ENCODE measurements at places on chromosomes 1 and 21.

DNA sequence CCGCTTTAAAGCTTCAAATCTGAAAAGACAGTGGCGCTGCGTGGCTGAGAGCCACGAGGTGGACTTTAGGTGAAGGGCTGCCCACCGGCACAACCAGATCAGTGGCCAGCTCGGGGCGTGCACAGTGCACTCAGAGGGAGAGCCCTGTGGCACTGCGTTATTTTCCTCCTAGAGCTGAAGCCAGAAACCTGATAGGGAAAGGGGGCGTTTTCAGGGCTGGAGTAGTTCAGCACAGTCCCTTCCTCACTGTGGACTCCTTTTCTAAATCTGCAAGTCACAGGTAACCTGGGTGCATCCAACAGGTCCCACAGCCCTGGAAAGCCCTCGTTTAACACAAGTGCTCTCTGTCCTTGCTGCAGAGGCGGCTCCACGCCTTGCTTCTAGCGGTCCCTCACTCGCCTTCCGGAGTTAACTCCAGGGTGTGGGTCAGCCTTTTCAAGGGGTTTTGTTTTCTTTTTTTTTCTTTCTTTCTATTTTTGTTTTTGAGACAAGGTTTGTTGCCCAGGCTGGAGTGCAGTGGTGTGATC, 81.2 kb downstream of the GALNT2 start:
- no peak for DNase-seq

- no peak for DNase-seq
These were observed 90.6 kb downstream of the TLR5 start for GRCh38 chr1:223052462-223052861.

DNA sequence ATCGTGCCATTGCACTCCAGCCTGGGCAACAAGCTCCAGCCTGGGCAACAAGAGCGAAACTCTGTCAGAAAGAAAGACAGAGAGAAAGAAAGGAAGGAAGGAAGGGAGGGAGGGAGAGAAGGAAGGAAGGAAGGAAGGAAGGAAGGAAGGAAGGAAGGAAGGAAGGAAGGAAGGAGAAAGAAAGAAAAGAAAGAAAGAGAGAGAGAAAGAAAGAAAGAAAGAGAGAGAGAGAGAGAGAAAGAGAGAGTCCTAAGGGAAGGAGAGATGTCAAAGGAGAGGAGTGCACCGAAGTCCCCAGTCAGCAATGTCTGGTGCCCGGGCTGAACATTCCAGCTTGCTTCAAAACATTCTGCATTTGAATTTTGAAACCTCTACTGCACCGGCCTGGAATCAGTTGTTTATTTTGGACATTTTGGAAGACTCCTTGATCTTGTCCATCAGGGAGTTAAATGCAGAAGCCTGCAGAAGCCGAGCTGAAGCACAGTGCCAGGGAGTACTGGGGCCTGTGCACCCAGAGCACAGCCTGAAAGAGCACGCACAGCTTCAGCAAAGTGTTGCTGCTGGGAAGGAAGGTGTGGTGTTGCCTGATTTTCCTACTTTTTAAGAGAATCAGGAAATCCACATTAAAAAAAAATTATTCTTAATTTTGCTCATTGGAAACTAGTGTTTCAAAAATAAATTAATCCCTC, 3.7 kb upstream of the IGSF3 start:
- no peak for DNase-seq

DNA sequence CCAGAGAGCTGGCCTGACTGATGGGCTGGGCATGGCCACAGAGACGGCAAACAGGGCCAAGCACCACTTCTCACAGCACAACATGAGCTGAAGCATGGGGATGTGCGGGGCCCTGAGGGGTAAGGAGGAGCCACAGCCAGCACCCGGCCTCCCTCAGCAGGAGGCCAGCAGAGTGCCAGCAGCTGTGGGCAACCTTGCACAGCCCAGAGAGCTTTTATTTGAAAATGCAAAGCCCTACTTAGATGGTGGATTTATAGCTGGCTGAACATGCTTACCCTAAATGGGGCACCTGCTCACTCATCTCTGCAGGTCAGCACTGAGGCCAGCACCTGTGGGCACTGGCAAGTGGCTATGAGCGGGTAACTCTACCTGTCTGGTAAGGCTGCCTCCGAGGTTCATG, 44.1 kb downstream of the SLC66A1 start:
- no peak for DNase-seq

- DNase-seq, result no peak
These were observed 399 bp upstream of the PTPRC start for GRCh38 chr1:198638441-198638840.

GRCh38 chr1:88773540-88774150, 89.6 kb downstream of the PKN2 start:
- DNase-seq, result no peak

GRCh38 chr21:35206141-35207125, 157.3 kb upstream of the RUNX1 start:
- DNase-seq, result no peak

DNA sequence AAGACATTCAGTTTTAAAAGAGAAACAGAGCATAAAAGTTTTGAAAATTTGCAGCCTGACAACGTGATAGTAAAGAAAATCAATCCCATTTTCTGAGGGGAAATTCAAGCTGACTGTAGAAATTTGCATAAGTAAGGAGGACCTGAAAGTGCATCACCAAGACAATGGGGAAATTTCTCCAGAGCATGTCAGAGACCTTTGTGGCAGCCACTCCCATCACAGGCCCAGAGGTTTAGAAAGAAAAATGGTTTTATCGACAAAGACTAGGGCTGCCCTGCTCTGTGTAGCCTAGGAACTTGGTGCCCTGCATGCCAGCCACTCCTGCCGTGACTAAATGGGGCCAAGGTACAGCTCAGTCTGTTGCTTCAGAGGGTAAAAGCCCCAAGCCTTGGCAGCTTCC, 1640.2 kb upstream of the PRMT6 start:
- DNase-seq, result no peak

DNA sequence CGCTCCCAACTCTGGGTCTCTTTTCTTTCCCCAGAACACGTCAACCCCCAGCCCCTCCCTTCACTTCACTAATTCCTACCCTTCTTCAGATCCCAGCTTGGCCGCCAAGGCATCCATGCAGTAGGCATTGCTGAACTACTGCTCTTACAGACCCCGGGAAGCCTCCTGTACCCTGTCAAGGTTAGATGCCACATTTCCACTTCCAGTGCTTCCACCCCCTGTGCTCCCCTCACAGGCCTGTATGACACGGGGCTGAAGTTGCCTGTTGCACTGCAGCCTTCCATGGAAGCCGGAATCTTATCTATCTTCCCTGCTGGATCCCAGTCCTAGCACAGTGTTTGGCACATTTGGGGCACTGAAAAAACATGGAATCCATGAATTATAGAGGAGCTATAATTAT, 99.0 kb upstream of the SOD1 start:
- no peak for DNase-seq

GRCh38 chr1:175054736-175055135, 12.9 kb upstream of the TNN start:
- no peak for DNase-seq

DNA sequence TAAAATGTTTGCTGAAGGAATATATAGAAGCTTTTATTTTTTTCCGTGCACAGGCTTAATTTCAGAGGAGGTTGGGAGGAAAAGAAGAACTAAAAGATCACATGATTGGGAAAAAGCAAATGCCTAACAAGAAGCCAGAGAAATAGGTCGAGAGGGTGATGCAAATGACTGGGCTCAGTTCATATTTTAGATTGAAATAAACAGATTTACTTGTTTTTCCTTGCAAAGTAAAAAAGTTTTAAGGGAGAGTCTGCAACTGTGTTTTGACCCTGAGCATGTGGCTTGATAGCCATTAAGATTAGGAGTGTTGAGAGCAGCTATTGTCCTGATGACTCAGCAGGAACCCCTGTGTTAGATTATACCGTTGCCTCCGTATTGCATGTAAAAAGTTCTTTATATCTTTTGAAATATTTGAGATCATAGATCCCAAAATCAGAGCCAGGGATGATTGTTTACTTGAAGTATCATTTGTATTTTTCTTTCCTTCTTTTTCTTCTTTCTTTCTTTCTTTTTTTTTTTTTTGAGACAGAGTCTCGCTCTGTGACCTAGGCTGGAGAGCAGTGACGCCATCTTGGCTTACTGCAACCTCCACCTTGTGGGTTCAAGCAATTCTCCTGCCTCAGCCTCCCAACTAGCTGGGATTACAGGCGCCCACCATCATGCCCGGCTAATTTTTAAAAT, 20.2 kb downstream of the CLIC4 start:
- no peak for DNase-seq

GRCh38 chr1:175839779-175840669, 96.6 kb upstream of the TNR start:
- DNase-seq, result no peak

DNA sequence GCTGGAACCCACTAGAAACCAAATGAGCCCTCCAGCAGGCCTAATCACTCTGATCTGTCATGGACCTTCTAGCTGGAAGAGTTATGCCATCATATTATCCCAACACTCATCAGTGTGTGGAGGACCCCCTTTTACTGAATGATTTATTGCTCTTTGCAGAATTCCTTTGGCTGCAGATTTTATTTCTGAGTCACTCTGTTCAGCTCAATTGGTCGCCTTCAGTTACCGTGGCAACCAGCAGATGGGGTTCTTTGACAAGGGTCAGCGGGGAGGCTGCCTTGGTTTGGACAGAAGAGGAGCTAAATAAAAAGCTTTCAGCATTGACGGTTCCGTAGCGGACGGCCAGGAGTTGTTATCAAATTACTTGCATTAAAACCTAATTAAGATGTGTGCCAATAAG, 220.1 kb downstream of the SDCCAG8 start:
- no peak for DNase-seq

GRCh38 chr1:14880456-14881316, 272.9 kb upstream of the TMEM51 start:
- DNase-seq, result no peak

DNA sequence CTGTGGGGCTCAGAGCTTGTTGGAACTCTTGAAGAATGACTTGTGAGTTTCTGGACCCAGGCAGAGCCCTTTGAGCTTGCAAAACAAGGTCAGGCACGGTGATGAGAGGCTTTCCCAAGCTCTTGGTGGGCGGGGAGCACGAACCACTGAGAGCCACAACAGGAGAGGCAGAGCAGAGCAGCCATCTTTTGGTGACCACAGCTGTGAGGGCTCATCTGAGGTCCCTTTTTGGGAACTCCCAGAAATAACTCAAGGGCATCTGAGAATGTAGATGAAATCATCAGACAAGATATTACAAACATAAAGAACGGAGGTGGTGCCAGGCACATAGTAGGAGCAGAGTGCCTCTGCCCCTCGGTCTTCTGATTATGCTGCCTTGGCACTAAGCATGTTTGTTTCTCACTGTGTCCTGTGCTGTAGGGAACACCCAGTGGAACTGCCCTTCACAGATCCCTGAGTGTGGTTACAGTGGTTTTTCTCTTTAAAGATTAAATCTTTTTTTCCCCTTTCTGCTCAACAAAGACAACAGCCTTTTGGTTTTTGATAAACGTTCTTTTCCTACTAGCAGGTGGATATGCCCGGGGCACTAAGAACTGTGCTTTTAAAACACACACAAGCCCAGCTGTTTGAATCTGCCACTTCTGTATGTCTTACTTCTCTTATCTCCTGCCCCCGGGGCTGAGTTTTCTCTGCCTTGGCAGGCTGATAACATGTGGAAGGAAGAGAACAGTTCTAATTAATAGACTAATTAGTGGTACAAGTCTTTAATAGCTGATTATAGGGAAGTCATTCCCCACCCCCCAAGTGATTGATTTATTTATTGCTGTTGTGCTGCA, 37.7 kb downstream of the CD34 start:
- peak; percentile 75 for DNase-seq

DNA sequence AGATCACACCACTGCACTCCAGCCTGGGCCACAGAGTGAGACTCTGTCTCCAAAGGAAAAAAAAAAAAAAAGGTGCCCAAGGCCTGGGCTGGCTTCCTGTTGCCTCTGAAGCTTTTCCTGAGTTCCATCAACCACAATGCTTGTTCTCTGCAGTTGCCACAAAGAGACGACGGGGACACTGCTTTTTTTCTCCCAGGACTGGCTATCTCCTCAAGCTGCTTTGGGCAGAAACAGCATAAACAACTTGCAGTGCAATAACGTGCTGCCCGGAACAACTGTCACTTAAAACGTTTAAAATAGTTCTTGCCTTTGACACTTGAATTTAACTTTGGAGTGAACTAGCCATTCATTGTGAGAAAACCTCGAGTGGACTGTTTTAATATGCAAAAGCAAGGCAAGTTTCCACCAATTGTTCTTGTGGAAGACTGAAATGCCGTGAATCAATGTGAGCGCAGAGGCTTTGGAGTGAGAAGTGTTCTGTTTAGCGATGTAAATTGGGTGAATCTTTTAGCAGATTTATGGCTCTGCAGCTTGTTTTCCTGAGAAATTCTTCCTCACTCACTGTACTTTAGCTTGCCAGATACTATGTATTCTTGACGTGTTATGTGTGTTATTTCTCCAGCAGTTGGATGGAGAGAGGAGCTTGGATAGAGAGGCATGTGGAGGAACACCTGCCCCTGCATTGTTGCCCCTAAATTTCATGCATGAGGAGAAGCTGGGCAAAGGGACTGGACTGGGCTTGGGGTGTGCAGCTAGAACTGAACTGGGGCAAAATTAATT, 188.1 kb upstream of the KIAA0040 start:
- no peak for DNase-seq

DNA sequence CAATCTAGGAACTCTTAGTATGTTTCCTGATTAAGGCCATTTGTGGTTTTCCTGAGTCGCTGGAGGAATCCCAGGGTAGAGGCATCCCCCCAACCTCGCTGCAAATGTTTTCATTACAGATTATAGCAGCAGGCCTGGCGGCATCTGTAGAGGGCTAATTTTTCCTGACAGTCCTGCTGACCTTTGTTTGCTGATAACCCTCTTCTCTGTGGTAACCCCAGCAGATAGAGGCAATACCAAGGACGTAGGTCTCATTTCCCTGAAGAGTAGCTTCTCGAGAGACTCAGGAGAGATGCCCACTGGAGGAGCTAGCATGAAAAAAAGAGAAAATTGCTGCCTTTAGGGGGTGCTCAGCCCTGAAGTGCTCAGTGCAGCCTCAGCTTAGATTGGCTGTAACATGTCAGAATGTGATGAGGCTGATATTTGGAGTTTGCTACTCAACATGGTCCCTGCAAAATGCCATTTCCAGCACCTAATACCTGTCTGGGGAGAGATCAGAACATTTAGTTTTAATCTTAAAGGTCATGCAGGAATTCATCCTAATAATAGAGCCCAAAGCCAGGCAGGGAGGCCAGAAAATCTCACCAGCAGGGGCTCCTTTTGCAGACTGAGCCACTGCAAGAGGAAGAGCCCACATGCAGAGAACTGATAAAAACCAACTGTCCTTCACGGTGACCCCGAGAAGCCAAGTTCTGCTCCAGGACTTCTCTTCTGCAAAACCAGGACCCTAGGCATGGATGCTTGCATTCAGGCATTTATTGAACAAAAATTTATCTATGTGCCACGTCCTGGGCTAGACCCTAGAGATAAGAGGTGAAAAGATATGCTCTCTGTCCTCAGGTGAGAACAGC, 184.5 kb downstream of the KAZN start:
- DNase-seq, result no peak

- no peak for DNase-seq
These were observed 147.6 kb upstream of the CAMK1G start for GRCh38 chr1:209435654-209436566.

GRCh38 chr21:34983680-34984086, 65.4 kb downstream of the RUNX1 start:
- DNase-seq, result no peak

GRCh38 chr1:185338719-185339622, 21.9 kb upstream of the IVNS1ABP start:
- DNase-seq, result no peak

- no peak for DNase-seq
These were observed 16.2 kb downstream of the RIIAD1 start for GRCh38 chr1:151737479-151737878.

- no peak for DNase-seq
These were observed 7.3 kb downstream of the ZMPSTE24 start for GRCh38 chr1:40265298-40265697.

GRCh38 chr1:72140222-72140621, 142.1 kb downstream of the NEGR1 start:
- DNase-seq, result no peak

Measured in coronary artery (tissue), 2 donors.